ENCODE measurements at places on chromosomes 3 and 15. TPM values are rescaled to one million over a fixed set of nuclear protein-coding genes. Genes with fewer than 3 reads are reported as not detected.

PRR20G gene
- not detected for total RNA-seq

CDHR4 gene
- total RNA-seq, result 0.22 TPM

CERS3 gene
- total RNA-seq, result 0.71 TPM

ZBED2 gene
- 95.1 TPM for total RNA-seq

CLRN1 gene
- total RNA-seq, result not detected

SLC2A2 gene
- not detected for total RNA-seq
